ENCODE measurements at places on chromosomes 3 and 15.

DNA sequence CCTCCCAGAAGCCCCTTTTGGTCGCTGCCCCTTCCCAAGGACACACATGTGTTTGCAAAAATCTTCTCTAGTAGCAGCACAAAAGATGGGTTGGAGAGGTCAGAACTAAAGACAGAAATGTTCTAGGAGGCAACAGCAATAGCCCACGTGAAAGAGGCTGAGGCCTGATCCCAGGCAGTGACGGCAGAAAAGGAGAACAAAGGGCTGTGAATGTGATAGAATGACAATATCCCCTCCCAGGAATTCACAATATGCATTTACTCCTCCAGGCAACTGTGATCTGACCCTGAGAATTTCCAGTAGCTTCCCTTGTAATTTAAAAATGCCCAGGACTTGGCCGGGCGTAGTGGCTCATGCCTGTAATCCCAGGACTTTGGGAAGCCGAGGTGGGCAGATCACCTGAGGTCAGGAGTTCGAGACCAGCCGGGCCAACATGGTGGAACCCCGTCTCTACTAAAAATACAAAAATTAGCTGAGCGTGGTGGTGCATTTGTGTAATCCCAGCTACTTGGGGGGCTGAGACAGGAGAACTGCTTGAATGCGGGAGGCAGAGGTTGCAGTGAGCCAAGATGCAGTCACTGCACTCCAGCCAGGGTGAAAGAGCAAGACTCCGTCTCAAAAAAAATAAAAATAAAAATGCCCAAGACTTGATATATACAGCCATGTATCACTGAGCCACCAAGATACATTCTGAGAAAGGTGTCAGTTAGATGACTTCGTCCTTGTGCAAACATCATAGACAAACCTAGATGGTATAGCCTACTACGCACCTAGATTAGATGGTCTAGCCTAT, 43.6 kb upstream of the PIAS1 start:
- DNase-seq: no peak

DNA sequence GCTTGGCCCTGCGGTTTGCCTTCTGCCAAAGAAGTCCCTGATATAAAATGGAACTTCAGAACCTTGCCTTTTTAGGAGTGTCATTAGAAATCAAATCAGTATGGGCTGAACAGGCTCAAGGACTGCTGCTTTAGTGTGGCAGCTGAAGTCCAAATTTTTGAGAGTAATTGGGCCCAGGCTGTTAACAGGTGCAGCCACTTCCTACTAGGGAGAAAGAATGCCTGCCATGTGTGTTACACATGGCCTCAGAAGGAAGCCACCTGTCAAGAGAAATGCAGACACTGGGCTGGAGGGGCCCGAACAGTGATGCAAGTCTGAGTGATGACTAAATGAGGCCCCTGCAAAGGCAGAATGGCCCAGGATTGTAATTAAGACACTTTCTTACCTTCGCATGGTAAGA, 786.7 kb upstream of the CFAP20DC start:
- DNase-seq: no peak

DNA sequence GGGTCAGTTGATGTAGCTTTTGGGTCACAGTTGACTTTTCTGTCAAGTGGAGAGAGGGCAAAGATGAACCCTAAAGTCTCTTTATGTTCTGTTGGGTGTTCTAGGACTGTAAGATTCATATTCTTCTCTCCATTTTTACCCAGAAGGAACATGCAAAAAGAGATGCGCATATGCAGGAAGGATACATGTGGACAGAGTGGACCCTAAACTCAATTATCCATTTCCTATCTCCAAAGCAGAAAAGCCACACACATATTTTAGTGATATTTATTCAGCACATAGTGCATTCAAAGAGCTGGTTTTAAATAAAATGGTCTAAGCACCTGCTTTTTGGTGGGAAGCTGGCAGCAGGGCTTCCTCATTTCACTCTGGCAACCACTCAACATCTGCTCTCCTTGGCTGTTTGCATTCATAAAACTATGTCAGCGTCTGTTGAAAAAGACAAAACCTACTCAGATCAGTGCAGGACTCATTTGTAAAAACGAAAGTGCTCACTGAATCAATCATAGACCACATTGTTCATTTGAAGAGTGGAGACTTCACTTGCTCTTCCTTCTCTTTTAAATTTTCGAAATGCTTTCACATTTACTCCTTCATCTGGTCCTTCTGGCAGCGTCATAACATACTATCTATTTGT, 96.6 kb downstream of the SEMA6D start:
- no peak for DNase-seq

- DNase-seq: no peak
These were observed 64.3 kb downstream of the PLAAT1 start for GRCh38 chr3:193305356-193305755.

DNA sequence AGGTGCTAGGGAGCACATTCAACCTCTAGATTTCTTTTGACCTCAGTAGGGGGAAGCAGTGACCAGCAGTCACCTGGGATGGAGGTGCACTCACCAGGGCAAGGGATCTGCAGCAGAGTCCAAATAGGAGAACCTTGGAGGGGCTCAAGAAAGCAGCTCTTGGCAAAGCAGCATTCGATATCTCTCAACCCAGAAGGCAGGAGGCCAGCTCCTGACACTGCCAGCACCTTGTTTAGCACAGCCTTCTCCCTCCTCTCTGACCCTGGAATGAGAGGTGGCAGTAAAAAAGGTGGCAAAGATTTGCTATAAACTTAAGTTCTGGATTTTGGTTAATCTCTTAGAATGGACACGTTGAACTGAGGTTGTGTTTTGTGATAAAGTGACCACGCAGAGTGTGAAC, 107.9 kb downstream of the AQP9 start:
- peak; percentile 32 for DNase-seq

DNA sequence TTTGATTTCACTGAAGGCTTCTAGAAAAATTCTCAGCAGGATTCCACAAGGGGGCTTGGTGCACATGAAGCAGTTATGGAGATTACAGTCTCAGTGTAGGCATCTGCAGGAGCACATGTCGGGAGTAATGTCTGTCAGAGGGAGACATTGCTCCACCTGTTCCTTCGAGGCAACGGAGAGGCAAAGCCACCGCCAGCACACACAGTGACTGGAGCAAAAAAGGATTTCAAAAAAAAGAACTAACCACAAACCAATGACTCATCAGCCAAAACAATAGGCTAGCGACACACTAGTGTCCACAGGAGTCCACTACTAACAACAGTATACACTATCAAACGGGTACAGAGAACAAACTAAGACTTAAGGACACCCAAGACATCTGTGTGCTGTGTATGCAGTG, 68.9 kb downstream of the NPTN start:
- DNase-seq: no peak

DNA sequence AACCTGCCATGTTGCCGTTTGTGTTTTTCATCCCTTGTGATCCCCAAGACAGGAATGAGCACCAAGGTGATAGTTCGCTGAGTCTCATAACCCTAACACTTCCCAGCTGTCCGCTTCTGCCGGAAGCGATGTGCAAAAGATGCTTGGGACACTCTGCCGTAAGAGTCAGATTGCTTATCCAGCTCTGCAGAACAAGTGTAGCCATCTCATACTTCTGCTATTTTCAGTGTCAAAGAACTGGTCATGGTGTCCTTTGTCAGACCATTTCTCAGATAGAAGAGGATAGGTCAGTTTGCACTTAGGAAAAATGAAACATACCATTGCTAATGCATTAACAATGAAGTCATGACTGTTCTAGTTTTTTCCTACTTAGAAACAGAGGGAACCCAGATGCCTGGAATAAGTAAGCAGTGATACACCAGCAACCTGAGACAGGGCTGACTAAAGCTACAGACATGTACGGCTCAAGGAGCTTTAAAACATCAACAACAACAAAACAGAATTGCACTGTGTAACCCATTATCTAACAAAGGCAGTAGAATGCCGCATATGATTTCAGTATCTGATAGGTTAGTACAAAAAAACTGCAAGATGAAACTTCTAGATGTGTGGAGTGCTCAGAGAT, 134.0 kb upstream of the IL12A start:
- DNase-seq: no peak

- DNase-seq: no peak
These were observed 36.9 kb downstream of the POLR2M start for GRCh38 chr15:57743424-57743823.

DNA sequence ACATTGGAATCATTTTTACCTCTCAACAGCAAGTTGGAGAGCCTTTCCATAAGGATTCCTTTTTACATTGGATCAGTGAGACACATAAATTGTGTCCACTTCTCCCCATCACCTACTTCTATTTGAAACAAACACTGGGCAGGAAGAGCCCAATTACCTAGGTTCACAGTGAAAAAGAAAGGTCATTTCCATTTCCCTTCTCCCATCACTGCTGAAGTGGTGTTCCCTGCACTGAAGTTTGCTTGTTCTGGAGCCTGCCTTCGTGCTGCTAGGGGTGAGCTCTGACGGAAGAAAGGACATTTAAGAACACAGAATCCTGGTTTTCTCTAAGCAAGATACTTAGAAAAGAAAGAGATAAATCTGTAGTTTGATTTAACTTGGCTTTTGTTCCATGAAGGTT, 123.8 kb upstream of the ZBTB20 start:
- DNase-seq: no peak

DNA sequence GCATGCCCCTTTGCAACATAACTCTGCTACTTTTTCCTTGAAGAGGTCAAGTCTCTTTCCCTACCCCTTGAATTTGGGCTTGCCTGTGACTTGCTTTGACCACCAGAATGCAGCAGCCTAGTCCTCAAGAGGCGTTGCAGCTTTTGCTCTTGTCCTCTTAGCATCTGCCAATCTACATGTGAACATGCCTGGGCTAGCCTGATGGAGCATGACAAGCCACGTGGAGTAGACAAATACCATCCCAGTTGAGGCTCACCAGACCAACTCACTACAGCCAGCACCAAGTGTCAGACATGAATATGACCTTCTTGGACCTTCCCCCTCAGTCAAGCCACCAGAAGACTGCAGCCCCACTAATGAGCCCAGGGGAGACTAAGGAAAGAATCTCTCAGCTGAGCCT, 32.9 kb downstream of the AMOTL2 start:
- DNase-seq: no peak

Data from left ventricle myocardium inferior (tissue), 1 donor.